ENCODE measurements at places on chromosomes 5 and 9.
A peak's percentile ranks its signal among the peaks of the same experiment; 100 is the strongest.

GRCh38 chr9:14400658-14400995, 86.7 kb upstream of the NFIB start:
- DNase-seq = no peak

DNA sequence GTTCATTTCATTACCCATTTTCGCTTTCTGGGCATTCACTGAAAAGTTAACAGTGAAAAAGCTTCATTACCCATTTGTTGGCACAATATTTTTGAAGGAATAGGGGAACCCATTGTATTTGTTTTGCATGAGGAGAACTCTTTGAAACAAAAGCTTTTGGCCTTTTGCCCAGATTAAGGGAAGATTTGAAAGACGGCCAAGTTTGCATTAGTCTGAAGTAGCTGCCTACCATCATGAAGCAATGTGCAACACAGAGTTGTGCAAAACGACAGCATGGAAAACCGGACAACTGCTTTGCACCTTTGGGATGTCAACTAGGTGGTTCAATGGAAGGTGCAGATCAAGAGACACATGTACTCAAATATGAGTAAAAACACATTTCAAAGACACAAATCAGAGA, 84.9 kb downstream of the TRPM3 start:
- no peak for DNase-seq

GRCh38 chr9:91807643-91808246, 142.3 kb downstream of the ROR2 start:
- no peak for DNase-seq

DNA sequence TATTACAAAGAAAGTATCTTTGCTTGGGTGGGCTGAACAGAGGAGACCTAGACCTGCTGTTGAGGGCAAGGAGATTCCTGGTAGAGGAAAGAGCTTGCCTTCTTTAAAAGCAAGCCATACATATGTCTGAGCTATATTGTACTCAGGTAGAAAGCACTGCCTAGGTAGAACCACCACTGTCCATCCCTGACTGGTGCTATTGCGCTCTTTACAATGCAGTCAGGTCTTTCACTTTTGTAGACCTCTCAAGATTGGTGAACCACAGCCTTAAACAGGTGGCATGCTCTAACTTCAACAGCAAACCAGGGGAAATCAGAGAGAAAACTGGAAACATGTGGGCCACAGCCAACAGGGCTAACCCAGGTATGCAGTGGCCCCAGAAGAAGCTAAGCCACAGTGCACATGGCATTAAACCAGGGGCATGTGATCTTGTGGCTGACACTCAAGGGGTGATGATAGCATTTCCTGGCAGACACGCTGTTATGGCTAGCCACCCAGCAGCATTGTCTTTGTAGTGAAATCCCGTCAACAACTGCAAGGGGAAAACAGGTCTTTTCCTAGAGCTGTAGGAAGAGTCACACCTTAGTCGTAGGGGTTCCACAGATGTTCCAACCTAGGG, 253.9 kb upstream of the PCSK5 start:
- DNase-seq = no peak

GRCh38 chr5:59711310-59711709, 182.2 kb downstream of the PDE4D start:
- no peak for DNase-seq

DNA sequence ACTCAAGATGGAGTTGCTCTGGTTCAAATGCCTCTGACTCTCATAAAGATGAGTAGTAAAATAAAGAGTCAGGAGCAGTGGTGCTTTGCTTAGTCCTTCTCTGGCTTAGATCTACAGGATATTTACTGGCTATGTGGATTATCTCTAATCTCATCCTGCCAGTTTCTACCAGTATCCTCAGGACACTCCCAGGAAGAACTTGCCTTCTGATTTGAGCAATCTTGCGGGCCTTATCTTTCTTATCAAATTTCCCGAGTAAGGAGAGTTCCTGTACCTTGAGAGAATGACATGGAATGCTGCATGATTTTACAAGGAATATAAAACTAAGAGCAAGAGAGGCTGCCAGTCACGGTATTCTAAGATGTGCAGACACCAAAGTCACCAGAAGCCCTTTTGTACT, 364.0 kb downstream of the ARHGEF28 start:
- no peak for DNase-seq

DNA sequence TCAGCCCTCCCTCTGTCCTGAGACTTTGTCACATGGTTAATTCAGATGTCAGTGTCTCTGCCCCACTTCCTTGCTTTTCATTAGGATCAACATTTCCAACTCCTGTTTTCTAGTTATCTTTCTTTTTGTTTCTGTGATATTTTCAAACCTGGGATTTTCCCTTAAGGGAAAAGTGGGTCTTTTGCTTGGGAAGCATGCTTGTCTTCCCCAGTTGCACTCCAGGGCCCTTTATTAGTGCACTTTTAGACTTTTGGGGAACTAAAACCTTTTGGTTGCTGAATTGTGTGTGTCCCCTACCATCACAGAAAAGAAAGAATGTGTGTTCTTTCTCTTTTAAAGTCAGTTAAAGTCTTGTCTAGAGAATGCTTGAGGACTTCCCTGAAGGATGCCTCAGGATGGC, 18.4 kb upstream of the GDNF start:
- no peak for DNase-seq

- DNase-seq = no peak
Observed at GRCh38 chr5:102691434-102691833, 63.7 kb upstream of the PAM start.

DNA sequence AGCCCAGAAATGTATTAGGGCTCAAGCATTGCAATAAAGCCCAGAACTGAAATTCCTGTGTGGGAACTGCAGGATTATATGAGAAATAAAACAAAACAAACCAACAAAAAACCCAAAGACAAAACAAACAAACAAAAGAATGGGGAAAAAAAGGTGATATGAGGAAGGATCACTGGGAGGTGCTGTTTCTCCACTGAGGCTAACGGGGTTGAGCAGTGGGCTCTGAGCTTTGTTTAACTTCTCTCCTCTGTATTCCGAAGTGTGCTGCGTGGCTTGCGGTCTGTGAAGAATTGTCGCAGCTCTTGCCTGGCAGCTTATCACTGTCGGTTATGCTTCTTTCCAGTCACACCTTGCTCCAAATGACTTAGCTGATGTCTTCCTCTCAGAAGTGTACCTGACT, 106.3 kb downstream of the TENT4A start:
- DNase-seq = no peak

GRCh38 chr5:134007581-134008265, 2.9 kb upstream of the VDAC1 start:
- DNase-seq = no peak

DNA sequence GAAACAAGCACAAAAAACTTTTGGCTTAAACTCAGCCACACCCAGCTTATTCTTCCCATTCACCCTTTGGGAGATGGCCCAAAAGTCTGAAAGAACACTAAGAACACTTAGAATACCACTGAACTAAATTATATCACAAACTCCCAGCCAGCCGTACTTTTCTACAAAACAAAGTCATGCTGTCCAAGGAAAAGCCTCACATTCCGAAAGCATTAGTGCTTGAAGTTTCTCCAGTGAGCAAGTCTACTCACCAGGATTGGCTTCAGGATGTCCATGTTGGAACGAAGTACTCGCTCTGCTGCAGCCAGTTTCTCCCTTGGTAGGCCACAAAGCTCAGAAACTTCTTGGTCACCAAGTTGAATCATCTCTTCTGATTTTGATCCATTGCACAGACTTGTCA, 69.7 kb downstream of the ABCA1 start:
- no peak for DNase-seq

DNA sequence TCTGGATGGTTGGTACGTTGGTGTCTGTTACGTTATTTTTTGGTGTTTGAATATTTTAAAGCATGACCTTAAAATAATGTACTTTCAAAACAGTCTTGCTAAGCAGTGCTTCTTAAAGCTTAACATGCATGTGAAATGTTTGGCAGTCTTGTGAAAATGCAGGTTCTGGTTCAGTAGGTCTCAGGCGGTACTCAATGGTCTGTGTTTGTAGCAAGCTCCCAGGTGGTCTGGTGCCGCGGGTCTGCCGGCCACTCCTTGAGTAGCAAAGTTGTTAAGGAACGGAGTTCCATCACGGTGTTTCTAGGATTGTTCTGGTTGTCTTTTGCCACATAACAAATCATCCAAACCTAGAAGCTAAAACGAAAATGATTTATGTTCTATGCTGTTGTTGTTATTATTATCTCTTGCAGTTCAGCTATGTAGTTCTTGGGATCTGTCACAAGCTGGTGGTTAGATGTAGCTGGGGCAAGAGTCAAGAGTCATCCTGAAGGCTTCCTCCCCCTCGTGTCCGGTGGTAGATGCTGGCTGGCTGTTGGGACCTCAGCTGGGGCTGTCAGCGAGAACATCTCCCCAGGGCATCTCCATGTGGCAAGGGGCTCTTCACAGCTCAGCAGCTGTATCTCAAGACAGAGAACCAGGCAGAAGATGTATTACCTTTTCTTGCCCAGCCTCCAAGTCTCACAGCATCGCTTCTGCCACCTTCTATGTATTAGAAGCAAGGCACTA, 186.8 kb downstream of the PALM2AKAP2 start:
- no peak for DNase-seq

DNA sequence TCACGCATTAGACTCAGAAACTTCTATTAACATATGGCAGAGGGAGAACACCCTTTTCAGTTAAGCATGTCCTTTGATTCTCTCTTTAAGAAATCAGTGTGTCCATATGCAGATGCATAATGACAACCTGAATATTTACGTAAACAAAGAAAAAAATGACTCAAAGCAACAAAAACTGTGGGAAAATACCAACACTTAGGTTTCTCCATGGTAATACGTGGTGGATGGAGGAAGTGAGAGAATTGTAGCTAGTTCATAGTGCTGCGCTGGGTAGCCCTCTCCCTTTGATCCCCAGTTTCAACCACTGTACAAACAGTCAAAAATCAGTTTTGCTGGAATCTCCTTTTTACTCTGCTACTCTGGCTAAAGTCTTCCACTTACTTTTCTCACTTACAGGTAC, 2.0 kb upstream of the MAP3K1 start:
- peak; percentile 82 for DNase-seq

GRCh38 chr5:136132087-136132486, 558 bp upstream of the SMAD5 start:
- peak; percentile 6 for DNase-seq

DNA sequence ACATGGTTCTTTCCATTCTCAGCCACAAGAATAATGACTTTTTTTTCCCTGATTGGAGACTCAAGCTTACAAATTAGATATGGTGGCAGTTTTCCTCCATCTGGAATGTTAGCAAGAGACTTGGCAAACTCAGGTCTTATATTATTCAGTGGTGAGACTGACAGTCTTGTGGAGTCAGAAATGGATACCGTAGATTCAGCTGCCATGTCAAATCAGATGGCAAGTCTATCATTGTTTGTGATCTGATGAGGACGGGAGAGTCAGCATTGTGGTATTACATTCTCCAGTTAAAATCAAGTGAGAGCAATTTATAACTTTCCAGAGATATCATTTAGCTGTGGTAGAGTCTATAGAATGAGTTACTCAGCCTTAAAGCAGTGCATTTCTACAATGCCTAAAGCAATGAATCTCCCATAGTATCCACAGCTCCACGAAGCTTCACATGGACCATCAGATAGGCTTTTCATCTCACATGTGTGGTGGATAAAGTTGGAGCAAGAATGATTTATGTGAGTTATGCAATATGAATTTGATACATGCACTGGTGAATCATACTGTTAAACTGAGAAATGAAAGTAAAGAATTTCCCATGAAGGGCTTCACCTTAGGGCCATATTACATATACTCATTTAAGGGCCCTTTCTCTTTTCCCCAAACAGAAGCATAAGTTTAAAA, 430.6 kb downstream of the ZNF608 start:
- DNase-seq = no peak

- peak; percentile 57 for DNase-seq
Observed at GRCh38 chr9:125747053-125747764, at the start of gene PBX3. TSS of gene PBX3 (plus strand) at chr9:125747373.

DNA sequence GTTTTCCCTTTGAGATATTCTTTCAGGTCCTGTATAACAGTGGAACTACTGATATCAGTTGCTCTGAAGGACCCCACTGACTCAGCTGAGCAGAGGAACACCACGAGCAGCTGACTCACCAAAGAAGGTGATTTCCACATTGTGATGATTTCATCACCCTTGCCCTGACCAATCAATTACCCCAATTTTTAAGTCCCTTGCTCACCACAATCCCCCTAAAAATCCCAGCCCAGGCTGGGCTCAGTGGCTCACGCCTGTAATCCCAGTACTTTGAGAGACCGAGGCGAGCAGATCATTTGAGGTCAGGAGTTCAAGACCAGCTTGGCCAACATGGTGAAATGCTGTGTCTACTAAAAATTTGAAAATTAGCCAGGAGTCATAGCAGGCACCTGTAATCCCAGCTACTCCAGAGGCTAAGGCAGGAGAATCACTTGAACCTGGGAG, 125.3 kb upstream of the ABCA1 start:
- DNase-seq = peak; percentile 97

- DNase-seq = no peak
Observed at GRCh38 chr9:130124085-130124860, 47.9 kb upstream of the NCS1 start.

DNA sequence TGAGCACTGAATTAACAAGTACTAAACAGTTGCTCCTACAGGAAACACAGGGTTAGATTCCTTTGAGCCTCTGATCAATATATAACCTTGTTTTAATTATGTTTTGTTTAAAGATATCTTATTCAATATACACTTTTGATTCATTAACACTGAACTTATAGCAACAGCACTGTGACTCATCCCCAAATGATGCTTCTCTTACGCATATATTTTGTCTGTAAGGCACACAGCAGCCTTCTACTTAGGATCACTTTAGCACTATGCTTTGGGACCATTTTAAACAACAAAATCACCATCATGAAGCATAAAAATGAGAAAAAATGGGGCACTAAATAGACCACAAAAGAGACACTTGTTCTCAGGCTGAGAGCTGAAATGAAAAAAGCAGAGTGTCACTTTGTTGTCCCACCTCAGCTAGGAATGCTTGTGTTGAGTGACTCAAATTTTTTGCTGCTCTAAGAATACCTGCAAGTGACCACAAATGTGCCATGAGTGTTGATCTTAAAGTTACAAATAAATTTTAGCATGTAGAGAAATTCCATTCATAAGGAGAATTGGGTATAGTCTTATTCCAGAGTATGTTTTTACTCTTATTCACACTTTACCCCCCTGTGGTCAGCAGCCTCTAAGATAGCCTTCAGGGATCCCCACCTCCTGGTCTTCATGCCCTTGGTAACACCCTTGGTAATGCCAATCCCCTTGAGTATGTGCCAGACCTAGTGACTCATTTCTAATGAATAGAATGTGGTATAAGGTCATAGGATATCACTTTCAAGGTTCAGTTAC, 252.7 kb upstream of the IL12B start:
- DNase-seq = no peak

DNA sequence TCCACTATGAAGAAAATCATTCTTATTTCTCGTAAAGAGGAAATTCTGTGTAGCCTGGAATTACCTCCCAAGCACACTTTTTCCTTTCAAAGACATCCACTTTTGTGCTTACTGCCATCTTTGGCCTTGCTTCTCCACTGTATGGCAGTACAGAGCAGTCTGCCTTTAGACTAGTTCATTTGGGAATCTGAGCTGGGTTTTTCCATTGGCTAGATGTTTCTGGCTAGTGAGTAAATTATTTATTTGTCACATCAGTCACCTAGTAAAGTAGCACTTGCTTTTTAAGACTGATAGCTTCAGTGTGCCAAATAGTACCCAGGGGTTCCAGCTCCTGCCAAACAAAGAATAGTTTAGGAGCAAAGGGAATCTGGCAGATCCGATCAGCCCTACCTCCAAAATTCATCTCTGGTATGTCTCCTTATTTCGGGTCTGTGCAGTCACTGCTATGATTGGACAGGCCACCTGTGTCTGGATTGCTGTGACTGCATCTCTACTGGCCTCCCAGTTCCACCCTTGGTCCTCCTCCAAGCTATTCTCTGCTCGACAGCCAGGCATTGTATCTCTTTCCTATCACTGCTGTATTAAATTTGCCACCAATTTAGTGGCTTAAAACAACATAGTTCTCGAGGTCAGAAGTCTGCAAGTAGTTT, 97.6 kb downstream of the NUDT12 start:
- DNase-seq = no peak

- DNase-seq = no peak
Observed at GRCh38 chr9:133026426-133026825, 4.4 kb upstream of the GTF3C5 start.
